Brain pericyte (primary cell): ENCODE measurements at places on chromosomes 16 and 17.

GRCh38 chr16:27595993-27596392, 46.0 kb downstream of the KATNIP start:
- no peak for DNase-seq

- DNase-seq, result no peak
These were observed 444.7 kb downstream of the HS3ST3B1 start for GRCh38 chr17:14745541-14745940.

DNA sequence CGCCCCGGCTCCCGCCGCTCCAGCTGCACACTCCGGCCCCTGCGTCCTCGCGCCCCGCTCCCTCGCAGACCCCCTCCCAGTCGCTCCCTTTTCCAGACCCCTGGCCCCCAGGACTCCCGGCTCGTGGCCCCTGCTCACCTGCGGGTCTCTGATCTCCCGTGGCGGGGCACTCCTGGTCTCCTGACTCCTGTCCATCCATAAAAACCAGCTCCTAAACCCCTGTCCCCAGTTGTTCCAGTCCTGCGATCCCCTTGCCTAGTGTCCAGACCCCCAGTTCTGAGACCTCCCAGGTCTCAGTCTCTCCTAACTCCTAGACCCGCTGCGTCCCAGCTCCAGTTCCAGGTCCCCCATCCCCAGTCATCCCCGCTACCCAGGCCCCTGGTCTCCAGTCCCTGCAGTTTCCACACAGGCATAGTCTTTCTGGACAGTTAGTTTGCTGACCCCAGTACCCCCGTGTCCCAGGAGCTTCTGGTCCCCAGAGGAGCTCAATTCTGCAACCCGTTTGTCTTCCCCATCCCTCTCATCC, 379 bp downstream of the SNX29 start:
- DNase-seq, result no peak

GRCh38 chr16:63442246-63442645, 1406.0 kb upstream of the CDH8 start:
- DNase-seq, result no peak

DNA sequence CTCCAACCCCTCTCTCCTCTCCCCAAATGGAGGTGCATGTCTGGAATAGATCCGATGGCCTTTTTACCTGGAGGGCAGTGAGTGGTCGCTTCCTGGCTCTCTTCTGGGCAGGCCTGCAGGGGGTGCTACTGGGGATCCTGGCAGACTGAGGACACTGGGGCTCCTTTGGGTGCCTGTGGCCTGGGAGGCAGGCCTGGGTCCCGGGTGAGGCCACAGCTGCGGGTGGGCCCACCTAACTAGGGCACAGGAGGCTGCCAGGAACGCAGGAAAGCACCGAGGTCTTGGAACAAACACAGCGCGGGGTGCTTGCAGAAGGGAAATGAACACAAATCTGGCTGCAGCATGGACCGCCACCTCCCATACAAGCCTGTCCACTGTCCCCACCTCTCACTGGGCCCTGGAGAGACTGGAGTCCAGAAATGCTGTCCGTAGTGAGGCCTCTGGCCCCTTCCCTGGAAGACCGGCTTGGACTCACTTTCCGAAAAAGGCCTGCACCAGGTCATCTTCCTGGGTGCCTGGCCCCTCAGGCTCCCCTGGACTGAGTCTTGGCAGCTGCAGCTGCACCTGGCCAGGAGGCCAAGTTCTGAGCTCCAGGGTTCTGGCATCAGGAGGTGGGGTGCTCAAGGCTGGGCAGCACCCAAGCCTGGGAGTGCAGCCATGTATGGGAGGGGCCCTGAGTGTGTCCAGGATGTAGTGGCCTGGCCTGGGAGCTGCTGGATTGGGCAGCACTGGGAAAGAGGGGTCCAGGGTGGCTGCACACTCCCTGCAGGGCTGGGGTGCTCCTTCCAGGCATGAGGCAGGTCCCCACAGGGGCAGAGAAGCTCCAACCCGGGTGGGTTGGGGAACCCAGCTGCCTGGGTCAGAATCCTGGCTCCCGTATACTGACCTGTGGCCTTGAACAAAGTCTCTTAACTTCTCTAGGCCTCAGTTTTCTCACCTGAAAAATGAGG, 195.1 kb downstream of the IRF8 start:
- DNase-seq, result no peak

- no peak for DNase-seq
These were observed 28.2 kb upstream of the ETV4 start for GRCh38 chr17:43574348-43574747.

- DNase-seq, result no peak
These were observed 36.8 kb upstream of the ELAC2 start for GRCh38 chr17:13054666-13055065.

DNA sequence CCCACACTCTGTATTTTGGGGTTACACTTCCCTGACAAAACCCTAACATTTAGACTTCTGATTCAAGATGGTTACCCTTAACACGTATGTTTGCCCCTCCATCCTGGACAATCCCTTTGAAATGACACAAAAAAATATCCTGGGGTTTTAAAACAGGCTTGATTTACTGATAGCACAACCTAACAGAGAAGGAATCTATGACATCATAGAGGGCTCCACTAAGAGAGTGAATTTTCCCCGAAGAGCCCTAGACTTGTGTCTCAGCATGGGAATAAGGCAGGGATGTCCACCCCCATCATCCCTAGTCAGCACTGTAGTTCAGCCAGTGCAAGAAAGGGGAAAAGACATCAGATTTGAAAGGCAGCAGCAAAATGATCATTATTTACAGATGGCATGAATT, 15.8 kb upstream of the SRCIN1 start:
- no peak for DNase-seq

- no peak for DNase-seq
These were observed 19.8 kb upstream of the ANKRD40CL start for GRCh38 chr17:50787106-50787505.

DNA sequence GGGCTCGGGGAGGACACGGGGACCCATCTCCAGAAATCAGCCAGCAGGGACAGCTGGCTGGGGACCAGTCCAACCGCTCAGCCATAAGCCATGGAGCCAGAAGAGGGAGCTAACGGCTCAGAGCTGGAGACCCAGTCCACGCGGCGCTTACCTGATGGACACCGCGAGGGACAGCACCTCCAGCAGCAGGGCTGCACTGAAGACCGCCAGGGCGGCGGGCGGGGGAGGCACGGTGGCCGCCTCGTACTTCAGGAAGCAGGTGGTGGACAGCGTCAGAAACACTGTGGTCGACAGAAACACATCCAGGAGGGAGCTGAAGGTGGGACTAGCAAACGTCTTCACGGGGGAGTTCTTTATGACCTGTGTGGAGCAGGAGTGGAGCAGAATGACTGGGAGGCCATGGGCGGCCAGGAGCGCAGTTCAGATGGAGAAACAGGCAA, 102.6 kb upstream of the CREBBP start:
- no peak for DNase-seq
